ENCODE measurements at places on chromosomes 3 and 15.

GRCh38 chr3:119786409-119786808, 4.5 kb downstream of the NR1I2 start:
- no peak for DNase-seq

GRCh38 chr15:53446376-53446775, 313.1 kb downstream of the WDR72 start:
- DNase-seq = no peak

DNA sequence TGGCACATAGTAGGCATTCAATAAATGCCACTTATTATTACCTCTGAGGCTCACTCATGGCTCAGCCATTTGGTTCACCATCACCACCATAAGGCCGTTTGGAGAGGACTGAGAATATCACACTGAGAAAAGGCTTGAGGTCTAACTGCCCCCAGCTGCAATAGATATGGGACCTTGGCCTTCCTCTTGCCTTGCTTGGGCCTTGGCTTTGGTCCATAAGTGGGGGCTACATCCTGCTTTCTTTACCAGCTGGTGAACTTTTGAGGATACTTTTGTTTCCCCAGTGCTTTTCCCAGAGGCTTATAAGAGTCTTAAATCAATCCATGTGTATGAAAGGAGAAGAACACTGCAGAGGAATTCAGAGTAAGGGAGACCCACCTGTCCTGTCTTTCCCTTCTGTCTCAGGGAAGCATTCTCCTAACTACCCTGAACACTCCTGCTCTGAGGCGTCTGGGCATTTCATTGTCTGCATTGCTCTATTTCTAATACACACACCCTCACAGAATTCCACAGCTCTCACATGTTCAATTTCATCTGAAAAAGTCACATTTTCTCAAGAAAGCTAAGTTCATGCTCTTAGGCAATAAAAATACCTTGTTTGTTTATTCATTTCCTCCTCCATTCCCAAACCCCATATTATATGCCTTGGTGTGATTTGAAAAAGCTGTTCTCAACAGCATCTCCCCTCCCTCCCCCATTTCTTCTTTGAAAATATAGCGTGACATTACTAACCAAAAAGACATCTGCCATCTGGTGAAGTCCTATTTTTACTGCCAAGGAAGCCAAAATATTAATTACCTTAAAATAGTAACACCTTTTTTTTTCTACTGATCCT, 22.5 kb upstream of the KCNMB2 start:
- no peak for DNase-seq

GRCh38 chr3:169297214-169297613, 366.3 kb downstream of the MECOM start:
- DNase-seq = no peak

DNA sequence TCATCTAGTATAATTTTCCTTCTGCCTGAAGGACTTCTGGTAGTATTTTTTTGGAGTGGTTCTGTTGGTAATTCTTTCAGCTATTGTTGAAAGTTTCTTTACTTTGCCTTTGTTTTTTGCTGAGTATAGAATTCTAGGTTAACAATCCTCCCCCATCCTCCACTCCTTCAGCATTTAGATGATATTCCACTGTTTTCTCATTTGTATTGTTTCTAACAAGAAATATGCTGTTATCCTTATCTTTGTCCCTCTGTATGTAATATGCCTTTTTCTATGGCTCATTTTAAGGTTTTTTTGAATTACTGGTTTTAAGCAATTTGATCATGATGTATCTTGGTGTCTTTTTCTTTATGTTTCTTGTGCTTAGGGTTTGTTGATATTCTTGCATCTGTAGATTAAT, 53.9 kb downstream of the KLF15 start:
- DNase-seq = no peak
